ENCODE measurements at places on chromosomes 3 and 15.
A peak's percentile ranks its signal among the peaks of the same experiment; 100 is the strongest.

GRCh38 chr3:16618721-16619120, 13.5 kb upstream of the DAZL start:
- no peak for DNase-seq

- DNase-seq: no peak
These were observed 90.0 kb downstream of the FAM174B start for GRCh38 chr15:92565351-92566125.

DNA sequence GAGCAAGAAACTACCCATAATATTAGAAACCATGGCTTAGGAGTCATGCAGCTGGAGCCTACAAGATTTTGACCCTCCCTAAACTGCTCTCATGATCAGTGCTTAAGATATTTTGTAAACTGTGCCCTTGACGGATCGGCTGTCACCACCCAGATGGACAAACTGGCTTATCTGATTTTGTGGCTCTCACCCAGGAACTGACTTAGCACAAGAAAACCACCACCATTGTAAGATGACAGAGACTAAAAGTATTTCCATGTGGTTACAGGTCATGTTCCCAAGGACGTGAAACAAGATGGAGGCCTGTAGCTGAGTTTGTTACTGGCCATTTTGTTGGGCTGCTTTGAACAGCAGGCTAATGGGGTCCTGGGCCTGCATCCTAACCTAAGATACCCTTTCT, 940.9 kb downstream of the OTOL1 start:
- DNase-seq: no peak

DNA sequence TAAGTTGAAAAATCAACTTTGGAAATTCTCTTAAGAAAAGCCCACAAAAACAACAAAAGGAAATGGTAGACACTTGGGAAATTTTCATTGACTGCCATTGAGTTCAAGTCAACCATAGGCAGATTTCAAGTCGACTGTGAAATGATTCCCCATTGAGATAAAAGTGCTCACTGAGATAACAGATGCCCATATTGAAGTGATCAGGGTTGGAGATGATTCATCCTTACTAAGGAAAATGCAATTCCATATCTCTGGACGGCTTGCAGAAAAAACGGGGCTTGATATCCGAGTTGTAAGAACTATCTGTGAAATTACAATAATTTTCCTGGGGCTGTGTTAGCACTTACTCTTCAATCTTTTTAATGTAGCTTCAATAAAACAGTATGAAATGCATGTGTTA, 373.1 kb upstream of the THRB start:
- no peak for DNase-seq

GRCh38 chr15:63971427-63971805, 74.9 kb downstream of the DAPK2 start:
- no peak for DNase-seq

GRCh38 chr3:88610820-88611219, 461.1 kb downstream of the C3orf38 start:
- no peak for DNase-seq

GRCh38 chr15:57298204-57298603, 78.1 kb upstream of the CGNL1 start:
- DNase-seq: no peak

GRCh38 chr3:71063773-71064290, 519.7 kb downstream of the FOXP1 start:
- DNase-seq: no peak

DNA sequence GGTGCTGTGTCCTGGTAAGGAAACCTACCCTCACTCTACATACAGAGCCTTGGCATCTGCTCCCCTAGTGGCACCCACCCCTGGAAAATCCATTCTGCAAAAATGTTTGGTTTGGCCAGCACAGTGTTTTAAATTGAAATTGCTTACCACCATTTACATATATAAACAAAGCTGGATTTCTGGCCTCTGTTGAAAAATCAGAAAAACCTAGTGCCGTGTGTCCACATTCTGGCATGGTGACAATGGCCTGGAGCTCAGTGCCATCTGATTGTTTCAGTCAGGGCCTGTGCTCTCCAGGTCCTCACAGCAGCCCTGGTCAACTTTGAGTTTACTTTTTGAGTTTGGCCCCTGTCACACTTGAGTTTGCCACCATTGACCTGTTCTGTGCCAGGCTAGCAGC, 2.9 kb upstream of the IL17RC start:
- no peak for DNase-seq

DNA sequence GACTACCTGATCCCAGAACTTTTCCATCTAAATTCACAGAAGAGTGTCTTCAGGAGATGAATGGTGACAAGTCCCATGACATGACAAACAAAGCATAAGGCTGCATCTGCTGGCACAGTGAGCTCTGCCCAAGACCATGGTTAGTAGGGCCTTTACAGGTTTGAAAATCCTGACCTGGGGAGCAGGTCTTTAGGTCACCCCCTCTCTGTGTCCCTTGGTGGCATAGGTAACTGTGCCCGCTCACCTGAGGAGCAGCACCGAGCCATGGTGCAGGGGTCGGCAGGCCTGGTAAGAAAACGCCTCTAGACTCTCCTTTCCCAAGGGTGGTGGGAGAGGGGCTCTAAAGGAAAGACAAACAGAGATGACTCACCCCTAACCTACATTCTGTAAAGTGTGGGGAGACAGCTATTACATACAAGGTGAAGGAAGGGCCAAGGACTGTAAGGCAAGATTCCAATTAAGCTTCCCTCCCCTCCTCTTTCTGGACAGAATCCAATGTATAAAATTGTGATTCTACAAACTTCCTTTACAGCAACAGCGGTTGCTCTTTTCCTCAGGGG, 74.0 kb downstream of the SATB1 start:
- no peak for DNase-seq

- no peak for DNase-seq
These were observed 7.4 kb upstream of the SLC33A1 start for GRCh38 chr3:155861476-155862183.

DNA sequence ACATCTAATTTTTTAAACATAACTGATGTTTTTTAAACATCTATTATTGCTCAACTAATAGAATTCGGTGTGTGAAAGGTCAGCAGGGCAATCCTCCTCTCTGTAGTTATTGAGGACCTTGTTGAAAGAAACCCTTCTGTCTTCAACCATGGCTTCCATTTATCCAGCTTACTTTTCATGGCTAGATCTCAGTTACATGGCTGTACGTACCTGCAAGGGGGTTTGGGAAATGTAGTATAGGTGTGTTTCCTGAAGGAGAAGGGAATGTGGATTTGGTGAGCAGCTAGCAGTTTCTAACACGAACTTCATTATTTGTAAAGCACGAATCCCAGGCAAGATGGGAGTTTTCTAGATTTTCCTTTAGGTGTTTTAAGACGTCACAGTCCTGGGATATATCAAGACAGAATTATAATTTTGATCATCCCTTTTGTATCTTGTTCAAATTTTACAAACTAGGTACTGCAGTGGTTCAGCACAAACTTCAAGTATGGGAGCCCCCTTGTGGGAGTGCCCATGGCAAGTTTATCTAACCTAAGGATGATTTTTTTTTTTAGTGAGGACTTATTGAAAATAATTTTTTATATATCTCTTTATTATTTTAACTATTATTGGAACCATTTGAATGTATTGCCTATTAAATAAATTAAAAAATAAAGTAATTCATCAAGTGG, 41.6 kb downstream of the FBXL2 start:
- no peak for DNase-seq

DNA sequence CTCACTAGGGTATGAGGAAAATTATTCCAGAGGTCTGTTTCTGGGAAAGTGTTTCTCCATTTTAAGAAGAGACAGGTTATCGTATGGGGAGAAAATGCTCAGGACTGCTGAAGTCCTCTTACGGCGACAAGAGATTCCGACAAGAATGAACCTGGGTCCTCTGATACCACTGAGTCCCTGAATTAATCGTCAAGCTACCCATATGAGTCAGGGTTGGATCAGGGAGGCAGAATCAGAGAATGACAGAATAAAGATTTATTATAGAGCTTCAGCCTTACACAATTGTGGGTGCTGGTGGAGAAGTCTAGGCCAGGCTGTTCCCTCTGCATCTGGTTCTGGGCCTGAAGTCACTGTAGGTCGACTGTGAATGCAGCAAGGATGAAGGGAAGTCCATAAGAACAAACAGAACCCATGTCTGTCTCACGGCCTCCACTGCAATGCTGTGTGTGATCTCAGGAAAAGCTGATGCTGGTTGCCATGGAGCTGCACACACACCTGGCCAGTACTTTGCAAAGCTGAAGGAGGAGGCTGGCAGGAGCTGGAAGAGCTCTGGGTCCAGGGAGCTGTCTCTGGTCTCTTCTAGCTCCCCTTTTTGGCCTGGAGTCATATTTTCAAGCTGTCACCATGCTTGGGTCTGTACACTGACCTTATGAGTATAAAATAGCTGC, 83.9 kb downstream of the HHLA2 start:
- peak; percentile 2 for DNase-seq

DNA sequence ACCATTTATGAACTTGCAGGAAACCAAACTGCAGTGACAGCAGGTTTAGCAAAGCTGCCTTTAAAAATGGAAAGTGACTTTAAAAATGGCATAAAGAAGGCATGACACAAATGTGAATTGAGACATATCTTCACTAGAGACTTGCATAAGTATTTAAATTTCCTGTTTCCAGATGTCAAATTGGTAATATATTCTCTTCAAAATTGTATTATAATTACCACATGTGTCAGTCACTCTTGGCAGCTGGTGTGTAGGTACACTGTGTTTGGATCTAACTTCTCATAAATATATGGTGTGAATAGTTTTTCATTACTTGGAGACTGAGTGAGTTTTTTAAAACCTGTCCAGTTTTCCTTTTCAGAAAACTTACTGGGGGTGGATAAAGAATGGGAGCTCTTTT, 636.2 kb upstream of the SGO1 start:
- DNase-seq: no peak

GRCh38 chr15:74609938-74610301, 5.7 kb upstream of the CLK3 start:
- no peak for DNase-seq

DNA sequence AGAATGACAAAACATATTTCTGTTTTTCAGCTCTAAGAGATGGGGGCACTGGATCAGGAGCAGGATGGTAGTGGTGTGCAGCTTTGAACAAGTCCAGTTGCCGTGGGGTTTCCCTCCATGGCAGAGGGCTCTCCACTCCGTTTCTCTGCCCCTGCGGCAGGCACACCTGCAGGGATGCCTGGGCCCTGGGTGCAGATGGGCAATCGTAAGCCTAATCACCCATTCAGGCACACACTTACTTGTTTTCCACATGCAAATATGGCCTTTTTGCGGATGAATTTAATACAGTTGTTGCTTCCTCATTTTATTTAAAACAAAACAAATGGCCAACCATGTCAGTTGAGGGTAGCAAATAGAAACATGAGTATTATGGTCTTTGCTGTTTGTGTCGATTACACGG, 85.1 kb downstream of the LPP start:
- DNase-seq: no peak

- DNase-seq: no peak
These were observed 46.8 kb downstream of the UBE2E2 start for GRCh38 chr3:23249961-23250360.

DNA sequence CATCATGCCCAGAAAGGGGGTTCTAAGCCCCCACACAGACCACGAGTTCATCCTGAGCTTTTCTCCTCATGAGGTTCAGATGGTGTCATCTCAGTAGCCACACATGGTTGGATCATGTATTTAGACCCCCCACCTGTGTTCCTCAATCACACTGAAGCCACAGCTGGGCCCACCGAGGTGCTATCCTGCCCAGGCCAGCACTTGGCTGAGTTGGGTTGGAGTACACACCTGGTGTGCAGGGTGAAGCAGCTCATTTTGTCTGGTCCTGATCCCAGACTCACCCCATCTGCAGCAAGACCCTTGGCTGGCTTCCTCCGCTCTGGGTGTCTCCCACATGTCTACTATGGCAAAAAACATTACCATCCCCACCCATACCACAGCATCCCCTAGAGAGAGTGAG, 41.9 kb downstream of the ACAA1 start:
- DNase-seq: no peak

DNA sequence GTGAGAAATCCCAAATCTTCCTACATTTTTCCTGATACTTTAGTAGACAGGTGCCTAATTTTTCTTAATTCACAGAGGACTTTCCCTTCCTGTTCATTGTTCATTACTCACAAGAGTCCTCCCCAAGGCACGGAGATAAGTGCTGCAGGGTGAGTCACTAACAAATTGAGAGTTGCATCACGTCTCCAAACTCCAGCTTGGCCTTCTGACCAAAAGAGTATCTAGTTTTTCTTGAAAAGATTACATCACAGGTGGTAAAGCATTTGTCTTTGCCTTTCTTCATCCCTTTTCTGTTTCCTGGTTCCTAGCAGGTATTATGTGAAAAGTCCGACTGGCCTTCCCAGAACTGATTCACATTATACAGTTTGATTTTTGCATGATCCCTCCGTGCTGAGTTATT, 24.9 kb upstream of the RASGRP1 start:
- no peak for DNase-seq

- peak; percentile 54 for DNase-seq
These were observed 85.8 kb downstream of the HMG20A start for GRCh38 chr15:77506311-77507142.

- DNase-seq: peak; percentile 59
These were observed 70.5 kb upstream of the ATP2C1 start for GRCh38 chr3:130823241-130823884.

DNA sequence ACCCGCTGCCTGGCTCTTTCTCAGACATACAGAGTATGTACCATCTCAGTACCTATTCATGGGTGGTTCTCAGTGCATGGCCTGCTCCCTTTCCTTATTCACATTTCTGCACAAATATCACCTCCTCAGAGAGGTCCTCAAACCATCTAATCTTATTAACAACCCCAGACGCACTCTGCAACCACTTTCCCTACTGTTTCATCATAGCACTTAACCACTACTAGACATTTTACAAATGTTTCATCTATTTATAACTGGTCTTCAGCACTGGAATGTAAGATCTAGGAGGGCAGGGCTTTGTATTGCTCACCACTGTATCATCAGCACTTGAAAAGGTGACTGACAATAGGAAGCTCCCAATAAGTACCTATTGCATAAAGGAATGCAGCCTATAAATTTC, 45.1 kb downstream of the TNIK start:
- no peak for DNase-seq

GRCh38 chr3:109910772-109911171, 573.4 kb upstream of the DPPA4 start:
- no peak for DNase-seq

GRCh38 chr3:24548278-24548677, 53.6 kb upstream of the THRB start:
- DNase-seq: peak; percentile 14

DNA sequence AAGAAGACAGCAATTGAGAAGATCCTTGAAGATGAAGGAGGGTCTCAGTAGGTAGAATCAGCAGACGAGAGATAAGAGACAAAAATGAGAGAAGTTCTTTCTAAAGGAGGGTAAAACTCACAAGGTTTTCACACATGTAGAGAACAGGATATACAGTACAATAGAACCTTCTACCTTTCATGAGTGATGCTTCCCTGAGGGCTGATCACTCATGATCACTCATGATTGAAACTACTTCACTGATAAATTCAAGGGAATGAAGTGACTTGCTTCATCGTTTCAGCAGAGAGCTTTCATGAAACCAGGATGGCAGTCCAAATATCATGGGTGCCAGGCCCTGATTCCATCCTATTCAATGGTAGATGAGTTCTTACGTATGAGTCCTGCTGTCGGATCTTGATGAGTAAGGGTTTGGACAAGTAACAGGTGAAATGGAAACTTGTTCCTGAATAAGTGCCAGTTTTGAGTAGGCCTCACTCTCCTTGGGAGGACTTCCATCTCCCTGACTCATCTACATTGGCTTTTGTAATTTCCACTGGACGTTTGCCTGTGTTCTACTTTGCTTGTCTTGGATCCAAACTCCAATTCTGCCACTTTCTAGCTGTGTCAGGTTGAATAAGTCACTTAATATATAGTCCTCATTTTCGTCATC, 9.6 kb upstream of the CLDN16 start:
- DNase-seq: no peak
